Effector memory CD8-positive, alpha-beta T cell (primary cell): ENCODE measurements at places on chromosomes 13 and 19.
A peak's percentile ranks its signal among the peaks of the same experiment; 100 is the strongest.

DNA sequence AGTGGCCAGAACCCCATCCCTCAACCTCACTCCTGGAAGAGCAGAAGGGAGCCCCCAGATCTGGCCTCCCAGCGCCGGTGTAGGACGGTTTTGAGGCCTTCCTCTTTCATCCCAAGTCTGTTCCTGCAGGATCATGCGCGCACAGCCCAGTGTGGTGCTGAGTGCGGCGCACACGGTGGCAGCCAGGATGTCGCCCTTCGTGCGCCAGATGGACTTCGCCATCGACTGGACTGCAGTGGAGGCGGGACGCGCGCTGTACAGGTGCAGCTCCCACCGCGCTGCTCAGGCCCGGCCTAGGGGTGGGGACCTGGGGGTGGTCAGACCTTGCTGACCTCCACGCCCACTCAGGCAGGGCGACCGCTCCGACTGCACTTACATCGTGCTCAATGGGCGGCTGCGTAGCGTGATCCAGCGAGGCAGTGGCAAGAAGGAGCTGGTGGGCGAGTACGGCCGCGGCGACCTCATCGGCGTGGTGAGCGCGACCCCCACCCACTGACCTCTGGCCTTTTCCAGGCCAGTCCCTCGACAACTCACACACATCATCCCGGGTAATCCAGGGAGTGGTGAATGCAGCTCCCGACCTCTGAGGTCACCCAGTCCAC, 14.8 kb downstream of the PNPLA6 start:
- DNase-seq = no peak

DNA sequence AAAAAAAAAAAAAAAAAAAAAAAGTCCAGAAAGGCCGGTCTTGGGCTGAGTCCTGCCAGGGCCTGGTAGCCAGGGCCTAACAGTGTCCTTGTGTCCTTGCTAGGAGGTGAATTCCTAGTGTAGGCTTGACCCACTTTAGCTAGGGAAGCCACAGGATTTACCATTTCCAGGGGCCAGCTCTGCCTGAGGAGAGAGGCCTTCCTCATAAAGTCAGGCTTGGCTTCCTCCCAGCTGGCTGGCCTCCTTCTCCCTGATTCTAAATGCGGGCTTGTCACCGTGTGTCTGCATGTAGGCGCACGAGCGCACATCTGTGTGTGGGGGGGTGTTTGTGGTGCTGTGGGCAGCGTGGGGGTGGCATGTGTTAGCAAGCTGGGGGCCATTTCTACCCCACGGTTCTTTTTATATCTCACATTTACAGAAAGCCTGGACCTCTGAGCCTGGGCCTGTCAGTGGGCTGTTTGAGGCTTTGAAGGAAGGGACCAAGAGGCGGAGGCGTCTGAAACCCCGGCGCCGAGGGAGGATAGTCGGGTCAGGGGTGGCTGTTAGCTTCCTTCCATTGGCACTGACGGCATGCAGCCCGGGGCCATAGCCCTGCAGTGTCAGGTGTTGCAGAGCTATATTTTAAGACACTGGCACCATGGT, 31.7 kb downstream of the IER2 start:
- DNase-seq = peak; percentile 53

DNA sequence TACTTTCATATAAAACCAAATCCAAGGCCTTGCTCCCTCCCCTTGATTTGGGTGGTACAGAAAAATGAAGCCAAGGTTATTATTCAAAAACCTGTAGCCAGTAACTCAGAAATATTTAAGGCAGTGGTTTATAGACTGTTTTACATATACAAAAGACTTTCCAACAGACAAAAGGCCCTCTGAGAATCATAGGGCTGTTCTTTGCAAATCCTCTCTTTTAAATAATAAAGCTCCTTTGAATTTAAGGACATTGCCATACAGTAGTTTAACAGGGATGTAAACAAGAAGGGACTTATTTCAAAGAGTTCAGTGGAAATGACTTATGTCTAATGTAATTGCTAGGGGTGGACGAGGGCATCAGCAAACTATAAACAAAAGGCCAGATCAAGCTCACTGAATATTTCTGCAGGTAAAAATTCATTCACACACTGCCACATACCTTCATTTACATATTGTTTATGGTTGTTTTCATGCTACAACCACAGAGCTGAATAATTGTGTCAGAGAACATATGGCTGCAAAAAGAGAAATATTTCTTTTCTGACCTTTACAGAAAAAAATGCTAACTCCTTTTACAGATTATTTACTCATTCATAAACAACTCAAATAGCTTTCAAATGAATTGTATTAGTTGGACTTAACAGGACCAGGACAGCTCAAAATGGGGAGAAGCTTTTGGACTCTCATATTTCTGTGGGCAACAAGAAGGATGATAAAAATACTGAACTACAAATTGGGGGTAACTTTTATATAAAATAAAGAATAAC, 665.6 kb downstream of the SLITRK1 start:
- no peak for DNase-seq

DNA sequence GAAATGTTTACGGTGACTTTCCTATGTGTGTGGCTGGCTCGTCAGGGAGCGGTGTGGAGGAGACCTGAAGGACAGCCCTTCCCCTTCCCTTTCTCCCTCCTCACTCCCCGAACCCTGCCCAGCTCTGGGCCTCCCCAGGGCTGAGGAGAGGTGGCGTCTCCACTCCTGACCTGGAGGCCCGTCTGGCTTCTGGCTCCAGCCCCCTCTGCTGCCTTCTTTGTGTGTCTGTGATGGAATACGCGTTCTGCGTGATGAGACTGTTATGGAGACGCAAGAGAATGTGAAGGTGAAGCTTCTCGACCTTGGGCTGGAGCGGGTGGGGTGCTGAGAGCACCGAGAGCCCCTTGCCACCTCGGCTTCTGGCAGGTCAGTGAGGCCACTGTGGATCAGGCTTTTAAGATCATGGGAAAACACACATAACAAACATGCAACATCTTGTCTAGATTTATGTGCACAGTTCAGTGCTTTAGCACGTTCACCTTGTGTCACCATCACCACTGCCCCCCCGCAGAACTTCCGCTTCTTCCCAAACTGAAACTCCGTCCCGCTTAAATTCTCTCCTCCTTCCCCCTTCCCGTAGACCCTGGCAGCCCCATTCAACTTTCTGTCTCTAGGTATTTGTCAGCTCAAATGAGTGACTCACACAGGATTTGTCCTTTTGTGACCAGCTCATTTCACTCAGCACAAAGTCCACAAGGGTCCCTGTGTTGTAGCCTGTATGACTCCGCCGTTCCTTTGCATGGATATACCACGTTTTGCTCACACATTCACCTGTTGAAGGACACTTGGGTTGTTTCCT, 24.7 kb downstream of the ATP11A start:
- no peak for DNase-seq

DNA sequence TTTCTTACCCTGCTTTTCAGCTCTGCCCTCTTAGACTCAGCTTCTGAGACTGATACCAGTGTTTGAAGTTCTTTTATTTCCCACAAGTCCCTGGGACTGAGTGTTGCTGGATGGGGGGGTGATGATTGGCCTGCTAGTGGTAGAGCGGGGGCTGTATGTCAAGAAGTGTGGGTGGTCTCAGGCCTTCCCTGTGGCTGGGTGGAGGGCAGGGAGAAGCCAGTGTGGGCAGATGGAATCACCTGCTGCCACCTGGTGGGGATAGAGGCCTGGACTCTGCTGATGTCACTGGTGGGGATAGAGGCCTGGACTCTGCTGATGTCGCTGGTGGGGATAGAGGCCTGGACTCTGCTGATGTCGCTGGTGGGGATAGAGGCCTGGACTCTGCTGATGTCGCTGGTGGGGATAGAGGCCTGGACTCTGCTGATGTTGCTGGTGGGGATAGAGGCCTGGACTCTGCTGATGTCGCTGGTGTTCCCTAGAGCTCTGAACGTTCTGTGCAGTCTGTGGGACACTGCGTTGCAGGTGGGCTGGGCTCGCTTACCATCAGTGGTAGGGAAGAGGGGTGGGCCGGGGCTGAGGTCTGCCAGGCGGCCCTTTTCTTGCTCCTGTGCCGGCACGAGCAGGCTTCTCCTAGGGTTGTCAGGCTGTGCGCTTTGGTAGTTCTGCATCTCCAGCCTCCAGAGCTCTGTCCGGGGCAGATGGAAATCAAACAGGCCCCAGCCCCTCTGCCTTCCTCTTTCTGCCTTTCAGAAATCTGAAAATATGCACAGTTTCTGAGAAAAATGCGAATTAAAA, 101.3 kb downstream of the ARHGEF7 start:
- DNase-seq = peak; percentile 38

DNA sequence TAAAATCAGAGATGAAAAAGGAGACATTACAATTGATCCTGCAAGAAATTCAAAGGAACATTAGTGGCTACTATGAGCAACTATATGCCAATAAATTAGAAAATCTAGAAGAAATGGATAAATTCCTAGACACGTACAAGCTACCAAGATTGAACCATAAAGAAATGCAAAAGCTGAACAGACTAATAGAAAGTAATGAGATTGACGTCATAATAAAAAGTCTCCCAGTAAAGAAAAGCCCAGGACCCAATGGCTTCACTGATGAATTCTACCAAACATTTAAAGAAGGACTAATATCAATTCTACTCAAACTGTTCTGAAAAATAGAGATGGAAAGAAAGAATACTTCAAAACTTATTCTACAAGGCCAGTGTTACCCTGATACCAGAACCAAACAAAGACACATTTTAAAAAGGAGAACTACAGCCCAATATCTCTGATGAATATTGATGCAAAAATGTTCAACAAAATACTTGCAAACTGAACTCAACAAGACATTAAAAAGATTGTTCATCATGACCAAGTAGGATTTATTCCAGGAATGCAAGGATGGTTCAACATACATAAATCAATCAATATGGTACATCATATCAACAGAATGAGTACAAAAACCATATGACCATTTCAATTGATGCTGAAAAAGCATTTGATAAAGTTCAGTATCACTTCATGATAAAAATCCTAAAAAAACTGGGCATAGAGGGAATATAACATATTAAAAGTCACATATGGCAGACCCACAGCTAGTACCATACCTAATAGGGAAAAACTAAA, 35.8 kb downstream of the UQCRFS1 start:
- no peak for DNase-seq

DNA sequence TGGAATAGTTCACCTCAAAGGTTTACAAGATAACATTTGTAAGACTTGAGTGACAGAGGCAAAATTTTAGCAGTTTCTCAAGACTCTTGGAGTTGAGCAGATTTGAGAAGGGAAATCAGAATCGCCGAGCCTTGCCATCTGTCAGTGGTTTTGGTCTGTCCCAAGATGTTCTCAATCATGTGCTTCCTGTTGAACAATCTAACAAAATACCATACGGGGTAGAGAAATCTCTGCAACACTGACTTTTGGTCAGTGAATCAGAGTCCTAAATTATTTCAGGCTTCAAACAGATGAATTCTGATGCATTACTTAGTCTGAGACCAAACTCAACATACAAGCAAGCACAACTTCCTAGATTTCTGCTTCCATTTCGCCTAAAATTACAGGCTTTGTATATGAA, 3.8 kb downstream of the KCTD12 start:
- no peak for DNase-seq

GRCh38 chr19:10805758-10806247, 30.2 kb downstream of the TMED1 start:
- no peak for DNase-seq

DNA sequence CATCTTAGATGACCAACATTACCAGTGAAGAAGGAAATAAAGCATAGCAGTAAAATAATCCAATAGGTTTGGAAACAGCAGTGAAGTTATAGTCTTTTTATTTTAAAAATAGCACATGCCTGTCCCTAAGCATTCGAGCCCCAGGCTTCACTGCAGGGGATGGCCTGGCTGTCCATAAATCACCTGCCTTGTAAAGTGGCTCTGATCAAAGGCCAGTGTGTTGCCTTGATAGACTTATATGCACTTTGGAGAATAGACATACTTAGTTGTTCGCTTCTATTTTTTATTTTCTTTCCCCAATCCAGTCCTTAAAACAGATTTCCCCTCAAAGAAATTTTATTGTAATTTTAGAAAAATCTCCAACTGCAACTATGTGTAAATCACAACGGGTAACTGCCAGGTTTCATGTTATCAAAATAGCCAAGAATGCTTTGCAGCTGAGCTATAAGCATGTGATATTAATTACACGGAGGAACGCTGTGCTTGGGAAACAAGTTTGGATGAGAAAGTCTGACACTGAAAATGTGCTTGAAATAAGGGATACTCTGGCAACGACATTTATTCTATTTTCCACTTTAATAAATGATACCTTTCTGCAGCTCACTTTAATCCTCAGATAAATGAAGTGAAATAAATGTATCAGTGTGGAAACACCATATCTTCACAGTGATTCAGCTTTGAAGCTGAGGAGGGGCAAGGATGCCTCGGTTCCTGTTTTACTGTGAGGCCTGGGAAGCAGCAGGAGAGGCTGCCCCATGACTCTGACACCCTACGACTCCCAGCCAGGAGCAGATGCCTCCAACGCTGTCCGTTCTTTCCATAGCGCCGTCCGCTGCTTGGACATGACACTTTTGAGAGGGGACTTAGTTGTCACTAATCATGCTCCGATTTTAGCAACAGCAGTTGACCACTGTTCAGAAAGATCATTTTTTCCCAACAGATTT, 5.5 kb upstream of the METTL21C start:
- DNase-seq = no peak

DNA sequence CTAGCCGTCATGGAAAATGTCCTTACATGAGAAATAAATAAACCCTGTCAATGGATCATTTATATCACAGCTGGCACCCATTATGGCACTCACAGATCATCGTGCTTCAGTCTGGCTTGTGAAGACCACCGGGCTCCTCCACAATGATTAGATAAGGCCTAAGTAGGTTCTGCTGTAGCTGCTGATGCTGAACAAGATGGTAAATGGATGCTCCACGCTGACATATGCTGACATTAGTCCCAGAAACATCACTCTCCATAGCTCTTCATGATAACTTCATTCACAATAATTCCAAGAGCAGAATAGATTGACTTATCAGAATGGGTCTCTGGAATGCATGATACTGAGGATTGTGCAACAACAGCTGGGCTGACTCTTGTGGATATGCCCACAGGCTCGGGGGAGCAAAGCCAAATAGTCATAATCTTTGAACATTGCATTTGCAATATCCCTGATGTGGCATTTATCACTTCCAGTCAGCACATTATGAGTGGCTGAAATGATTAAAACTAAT, 63.8 kb upstream of the RXFP2 start:
- DNase-seq = no peak

GRCh38 chr19:58434217-58434616, 5.7 kb downstream of the ZNF132 start:
- DNase-seq = no peak

DNA sequence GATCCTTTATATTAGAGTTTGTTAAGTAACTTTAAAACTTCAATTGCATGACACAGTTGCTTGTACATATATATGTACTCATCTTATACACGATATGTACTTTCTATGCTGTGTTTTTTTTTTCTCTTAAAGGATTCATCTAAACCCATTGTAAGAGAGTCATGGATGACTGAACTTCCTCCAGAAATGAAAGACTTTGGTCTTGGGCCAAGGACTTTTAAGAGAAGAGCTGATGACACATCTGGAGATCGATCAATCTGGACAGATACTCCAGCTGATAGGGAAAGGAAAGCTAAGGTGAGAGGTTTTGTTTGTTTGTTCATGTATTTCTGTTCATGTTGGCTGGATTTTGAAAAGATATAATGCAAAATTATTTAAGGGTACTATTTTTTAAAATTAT, 26.0 kb downstream of the GPALPP1 start:
- DNase-seq = no peak
